ENCODE measurements at places on chromosomes 7 and 10.

- DNase-seq: no peak
Observed at GRCh38 chr7:45582868-45583277, 8.7 kb downstream of the ADCY1 start.

DNA sequence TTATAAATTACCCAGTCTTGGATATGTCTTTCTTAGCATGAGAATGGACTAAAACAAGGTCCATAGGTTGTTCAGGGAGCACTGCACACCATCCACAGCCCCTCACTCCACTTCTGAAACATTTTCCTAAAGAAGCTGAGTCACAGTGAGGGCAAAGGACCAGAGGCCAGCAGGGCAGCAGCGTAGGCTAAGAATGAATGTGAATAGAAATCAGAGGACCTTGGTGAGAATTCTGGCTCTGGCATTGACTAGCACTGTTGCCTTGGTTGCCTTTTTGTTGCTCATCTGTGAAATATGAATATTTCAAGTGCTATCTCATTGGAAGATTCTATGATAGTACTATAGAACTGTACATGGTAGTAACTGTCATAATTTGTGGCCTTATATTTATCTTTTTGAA, 41.7 kb upstream of the TOMM7 start:
- peak; percentile 70 for DNase-seq

GRCh38 chr10:70678250-70678635, 5.9 kb downstream of the ADAMTS14 start:
- DNase-seq: no peak

- DNase-seq: no peak
Observed at GRCh38 chr10:88742448-88742847, 17.4 kb upstream of the LIPN start.

DNA sequence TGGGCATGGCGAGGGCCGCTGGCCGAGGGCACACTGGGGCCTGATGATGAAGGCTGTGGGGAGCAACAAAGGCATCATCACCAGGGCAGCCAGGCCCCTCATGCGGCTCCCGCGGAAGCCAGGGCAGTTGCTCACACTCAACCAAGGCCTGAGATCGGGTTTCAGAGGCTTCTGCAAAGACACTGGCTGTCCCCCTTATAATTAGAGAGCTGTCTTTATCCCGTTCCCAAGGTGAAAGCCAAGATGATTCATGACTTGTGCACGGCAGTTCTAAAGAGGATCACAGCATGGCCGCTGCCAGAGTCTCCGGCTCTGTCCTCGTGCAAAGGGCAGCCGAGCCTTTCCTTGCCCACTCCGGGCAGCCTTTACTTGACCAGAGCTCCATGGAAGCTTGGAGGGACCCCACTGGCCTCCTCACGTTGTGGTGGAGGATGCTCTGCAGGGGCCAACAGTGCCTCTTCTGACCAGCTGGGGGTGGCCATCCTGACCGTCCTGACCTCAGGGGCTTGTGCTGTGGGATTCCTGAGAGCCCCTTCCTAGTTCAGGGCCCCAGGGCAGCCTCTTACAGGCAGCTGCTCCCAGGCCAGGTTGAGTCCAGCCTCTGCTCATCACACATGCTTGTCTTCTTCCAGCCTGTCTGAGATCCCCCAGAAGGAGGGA, 82.3 kb downstream of the PRKAG2 start:
- no peak for DNase-seq
